LoVo (cell line): ENCODE measurements at places on chromosomes 4 and X.

- no peak for DNase-seq
Observed at GRCh38 chr4:121692261-121692660, 4.5 kb downstream of the ANXA5 start.

DNA sequence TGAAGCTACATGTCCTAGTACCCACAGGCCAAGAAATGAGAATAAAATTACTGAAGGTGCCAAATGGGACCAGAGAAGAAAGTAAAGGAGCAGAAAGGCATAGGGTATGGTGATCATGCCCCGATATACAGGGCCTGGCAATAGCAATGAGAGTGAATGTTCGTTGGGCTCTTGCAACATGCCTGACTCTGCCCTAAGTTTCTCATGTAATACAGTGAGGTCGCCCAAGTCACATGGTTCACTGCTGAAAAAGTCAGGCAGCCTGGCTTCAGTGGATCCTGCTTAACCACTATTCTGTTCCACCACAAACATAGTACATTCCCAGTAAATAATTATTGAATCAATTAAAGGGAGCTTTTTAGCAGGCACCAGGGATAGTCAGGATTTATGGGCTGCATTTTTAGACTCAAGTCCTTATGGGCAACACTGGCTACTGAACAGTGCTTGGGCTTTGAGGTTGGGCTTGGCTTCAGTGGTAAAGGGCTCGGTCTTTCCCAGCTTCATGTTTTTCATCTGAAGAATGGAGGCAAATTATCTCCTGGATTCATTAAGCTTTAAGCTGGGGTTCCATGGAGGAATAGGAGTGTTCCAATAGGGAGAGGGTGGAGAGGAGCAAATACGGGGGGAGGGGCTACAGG, 67.1 kb upstream of the ZNF518B start:
- no peak for DNase-seq

- DNase-seq, result no peak
Observed at GRCh38 chrX:22247169-22247568, 25.5 kb upstream of the CBLL2 start.

DNA sequence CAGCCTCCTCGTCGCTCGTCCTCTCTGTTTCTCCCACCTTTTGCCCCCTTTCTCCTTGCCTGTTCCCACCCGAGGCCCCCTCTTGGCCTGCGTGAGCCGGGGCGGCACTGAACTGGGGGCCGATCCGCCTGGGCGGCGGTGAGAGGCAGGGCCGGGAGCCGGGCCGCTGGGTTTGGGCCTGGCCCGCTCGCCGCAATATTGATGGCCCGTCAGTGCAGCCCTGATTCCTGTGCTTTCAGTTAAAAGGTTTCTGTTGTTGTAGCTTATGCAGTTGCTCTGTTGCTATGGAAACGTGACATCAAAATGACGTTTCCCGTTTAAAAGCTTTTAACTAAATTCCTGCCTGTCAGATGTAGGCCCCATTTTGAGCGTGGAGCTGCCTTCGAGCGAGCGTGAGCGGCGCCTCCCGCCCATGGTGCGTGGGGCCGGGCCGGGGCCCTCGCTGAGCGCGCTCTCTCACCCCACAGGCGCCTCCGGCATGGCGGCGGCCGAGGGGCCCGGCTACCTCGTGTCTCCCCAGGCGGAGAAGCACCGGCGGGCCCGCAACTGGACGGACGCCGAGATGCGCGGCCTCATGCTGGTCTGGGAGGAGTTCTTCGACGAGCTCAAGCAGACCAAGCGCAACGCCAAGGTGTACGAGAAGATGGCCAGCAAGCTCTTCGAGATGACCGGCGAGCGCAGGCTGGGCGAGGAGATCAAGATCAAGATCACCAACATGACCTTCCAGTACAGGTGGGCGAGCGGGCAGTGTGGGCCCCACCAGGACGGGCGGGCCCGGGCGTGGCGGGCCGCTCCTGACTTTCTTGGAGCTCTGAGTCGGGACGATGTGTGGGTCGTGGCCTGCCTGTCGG, at the start of gene MSANTD1:
Gene MSANTD1 (plus strand): TSS at position 349 of the 851 bp plus-strand sequence. CDS start 64 bp downstream, at position 413.
- DNase-seq, result no peak

GRCh38 chr4:87865288-87865687, 32.5 kb downstream of the MEPE start:
- no peak for DNase-seq

DNA sequence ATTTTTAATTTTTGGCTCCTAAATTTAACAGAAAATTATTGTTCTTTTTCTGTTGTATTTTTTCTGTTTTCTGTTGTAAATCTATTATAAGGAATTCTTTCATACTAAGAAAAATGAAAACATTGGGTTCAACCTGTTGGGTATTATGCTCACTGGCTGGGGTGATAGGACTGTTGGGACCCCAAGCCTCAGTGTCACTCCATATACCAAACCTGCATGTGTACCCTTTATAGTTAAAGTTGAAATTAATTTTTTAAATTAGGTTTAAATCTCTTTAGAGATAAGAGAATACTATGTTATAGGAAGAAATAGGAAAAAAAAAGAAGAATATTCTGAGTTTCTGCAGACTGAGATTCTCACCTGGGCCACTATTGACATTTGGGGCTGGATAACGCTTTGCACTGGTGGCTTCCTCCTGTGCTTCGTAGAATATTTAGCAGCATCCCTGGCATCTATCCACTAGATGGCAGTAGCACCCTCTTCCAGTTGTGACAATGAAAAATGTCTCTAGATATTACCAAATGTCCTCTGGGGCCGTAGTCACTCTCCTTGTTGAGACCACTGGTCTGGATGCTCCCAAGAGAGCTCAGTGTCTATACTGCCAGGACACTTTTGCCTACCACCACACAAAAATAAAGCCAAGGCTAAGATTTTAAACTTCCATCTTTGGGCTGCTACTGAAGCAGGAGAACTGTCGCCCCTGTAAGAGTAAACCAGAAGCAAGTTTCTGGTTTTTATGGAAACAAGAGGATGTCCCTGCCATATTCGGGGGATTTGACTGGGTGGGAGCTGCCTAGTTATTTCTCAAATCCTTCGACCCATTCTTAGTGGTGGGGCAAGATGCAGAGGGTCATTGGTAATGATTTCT, 22.4 kb upstream of the CLTRN start:
- DNase-seq, result peak; percentile 28

- no peak for DNase-seq
Observed at GRCh38 chr4:1991087-1991486, 17.7 kb downstream of the NELFA start.

GRCh38 chrX:131305926-131306325, 16.8 kb upstream of the IGSF1 start:
- no peak for DNase-seq

- no peak for DNase-seq
Observed at GRCh38 chrX:124506066-124506465, 159.7 kb downstream of the SH2D1A start.

GRCh38 chrX:13511241-13511943, 58.0 kb upstream of the EGFL6 start:
- DNase-seq, result no peak

DNA sequence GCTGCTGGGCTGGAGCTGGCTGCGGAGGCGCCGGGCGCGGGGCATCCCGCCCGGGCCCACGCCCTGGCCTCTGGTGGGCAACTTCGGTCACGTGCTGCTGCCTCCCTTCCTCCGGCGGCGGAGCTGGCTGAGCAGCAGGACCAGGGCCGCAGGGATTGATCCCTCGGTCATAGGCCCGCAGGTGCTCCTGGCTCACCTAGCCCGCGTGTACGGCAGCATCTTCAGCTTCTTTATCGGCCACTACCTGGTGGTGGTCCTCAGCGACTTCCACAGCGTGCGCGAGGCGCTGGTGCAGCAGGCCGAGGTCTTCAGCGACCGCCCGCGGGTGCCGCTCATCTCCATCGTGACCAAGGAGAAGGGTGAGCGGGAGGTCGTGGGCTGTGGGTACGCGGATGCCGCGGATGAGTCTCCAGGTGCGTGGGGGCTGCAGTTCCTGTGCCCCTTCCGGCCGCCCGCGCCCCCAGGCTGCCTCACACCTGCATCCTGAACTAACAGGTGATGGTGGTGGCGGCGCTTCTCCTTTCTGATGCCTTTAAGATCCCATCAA, 499 bp downstream of the CYP2U1 start:
- no peak for DNase-seq

- peak; percentile 65 for DNase-seq
Observed at GRCh38 chr4:74189331-74190043, 31.6 kb downstream of the MTHFD2L start.

- DNase-seq, result no peak
Observed at GRCh38 chr4:121397941-121398601, 17.3 kb upstream of the QRFPR start.

DNA sequence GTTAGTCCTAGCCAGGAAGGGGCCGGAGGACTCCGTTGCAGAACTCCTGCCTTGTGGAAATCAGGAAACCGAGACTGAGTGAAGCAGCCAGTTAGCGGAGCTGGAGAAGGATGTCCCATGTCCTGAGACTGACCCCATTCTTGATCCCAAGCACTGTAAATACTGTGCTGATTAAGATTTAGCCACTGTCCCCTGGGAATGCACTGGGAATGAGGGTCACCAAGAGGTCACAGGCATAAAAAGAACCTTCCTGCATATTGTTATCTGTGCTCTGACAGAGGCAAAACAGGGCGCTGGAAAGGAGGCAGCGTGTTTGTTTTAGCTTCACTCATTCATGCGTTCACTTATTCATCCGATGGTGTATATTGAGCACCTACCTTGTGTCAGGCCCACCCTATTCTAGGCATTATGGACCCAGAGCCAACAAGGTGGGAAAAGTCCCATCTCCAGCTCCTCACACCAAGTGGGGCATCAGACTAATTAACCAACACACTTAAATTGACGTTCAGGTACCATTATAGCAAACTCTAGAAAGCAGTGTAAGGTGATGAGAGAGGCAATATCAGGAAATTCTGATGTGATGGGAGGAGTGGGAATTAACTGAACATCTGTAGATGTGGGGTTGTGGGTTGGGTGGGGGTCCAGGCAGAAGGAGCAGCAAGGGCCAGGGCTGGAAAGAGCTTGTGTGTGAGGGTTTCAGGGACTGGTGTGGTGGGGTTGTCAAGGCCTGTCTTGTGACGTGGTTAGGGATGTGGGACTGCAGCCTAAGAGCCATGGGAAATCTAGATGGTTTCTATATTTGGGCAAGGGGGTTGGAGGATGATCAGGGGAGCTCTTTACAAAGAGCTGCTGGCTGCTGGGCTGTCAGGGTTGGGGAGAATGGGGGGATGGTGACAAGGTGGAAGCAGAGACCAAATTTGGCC, 10.6 kb upstream of the SLC2A9 start:
- no peak for DNase-seq

GRCh38 chrX:106039920-106040319, 1.4 kb upstream of the SERPINA7 start:
- no peak for DNase-seq

- DNase-seq, result no peak
Observed at GRCh38 chr4:186190581-186191199, 677 bp upstream of the CYP4V2 start.
